ENCODE measurements at places on chromosomes 16 and 17.

- no peak for DNase-seq
Observed at GRCh38 chr17:50071692-50072091, 15.8 kb downstream of the ITGA3 start.

DNA sequence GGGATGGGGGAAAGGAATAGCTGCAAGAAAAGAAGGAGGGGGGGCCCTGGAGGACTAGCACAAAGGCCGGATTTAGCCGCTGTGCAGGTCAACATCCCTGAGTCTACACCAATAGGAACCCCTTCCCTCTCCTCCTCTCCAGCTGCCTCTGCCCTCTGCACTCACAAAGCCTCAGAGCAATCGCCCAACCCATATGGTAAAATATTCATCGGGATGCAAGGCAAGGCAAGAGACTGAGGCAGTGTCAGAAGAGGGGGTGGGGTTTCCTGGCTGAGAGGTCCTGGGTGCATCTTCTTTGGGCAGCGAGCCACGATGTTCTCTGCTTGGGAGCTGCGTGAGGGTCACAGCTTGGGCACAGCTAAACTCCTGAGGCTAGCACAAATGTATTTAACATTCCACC lies 115.5 kb upstream of the NLRP1 start:
- no peak for DNase-seq

- DNase-seq, result no peak
Observed at GRCh38 chr17:30238387-30239088, 3.0 kb upstream of the SLC6A4 start.

GRCh38 chr17:47850692-47851573 lies at the start of gene SP6:
SP6 (minus strand) TSS chr17:47851163; CDS start chr17:47848429, 2,734 bp downstream.
- no peak for DNase-seq

DNA sequence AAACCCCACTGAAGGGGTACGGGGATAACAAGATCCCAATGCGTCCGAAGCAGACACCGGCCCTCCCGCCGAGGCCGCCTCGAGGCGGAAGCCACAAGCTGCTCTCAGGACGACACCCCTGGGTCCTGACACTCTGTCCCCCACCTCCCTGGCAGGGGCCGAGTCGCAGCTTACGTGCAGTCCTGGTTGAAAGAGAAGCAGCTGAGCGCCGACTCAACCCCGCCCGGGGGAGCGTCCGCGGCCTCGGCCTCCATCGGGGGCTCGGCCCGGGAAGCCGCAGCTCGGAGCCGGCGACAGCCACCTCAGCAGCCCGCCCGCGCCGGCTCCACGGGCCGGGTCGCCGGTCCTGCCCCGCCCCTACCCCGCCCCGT lies at the start of gene WIPI1:
Gene WIPI1 (minus strand): TSS at position 329 of the 371 bp plus-strand sequence. CDS start 75 bp downstream, at position 254.
- DNase-seq, result no peak

- no peak for DNase-seq
Observed at GRCh38 chr16:48188449-48189102, 32.8 kb upstream of the ABCC12 start.

DNA sequence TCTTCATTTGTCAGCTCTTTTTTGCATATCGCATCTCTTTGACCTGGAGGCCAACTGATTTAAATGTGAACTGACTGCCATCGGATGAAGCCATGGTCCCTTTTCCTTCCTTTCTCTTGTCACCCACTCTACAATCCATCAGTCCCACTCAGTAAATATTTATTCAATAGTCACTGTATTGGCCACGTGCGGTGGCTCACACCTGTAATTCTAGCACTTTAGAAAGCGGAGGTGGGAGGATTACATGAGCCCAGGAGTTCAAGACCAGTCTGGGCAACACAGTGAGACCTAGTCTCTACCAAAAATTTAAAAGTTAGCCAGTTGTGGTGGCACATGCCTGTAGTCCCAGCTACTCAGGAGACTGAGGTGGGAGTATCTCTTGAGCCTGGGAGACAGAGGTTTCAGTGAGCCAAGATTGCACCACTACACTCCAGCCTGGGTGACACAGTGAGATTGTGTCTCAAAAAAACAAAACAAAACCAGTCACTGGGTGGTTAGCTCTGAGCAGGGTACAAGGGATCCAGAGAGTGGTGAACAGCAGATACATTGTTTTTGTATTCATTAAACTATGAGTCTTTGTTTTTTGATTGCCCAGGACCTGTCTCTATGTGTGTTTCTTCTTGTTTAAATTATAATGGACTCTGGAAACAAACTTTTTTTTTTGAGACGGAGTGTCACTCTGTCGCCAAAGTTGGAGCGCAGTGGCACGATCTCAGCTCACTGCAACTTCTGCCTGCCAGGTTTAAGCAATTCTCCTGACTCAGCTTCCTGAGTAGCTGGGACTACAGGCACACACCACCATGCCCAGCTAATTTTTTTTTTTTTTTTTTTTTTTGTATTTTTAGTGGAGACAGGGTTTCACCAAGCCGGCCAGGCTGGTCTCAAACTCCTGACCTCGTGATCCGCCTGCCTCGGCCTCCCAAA lies 6.9 kb downstream of the PHAF1 start:
- no peak for DNase-seq
